ENCODE measurements at places on chromosomes 7 and 10.

- DNase-seq, result no peak
These were observed 65.2 kb downstream of the DIP2C start for GRCh38 chr10:624312-624604.

DNA sequence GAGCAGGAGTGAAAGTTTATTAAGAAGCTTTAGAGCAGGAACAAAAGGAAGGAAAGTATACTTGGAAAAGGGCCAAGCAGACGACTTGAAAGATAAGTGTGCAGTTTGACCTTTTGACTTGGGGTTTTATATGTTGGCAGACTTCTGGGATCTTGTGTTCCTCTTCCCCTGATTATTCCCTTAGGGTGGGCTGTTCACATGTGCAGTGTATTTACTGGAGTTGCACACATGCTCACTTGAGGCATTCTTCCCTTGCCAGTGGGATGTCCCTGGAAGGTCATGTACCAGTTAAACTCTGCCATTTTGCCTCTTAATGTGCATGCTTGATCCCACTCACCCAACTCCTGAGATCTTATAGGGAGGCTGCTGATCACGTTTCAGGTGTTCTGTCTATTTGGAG is 23.4 kb upstream of the ARHGAP12 start:
- DNase-seq, result no peak

DNA sequence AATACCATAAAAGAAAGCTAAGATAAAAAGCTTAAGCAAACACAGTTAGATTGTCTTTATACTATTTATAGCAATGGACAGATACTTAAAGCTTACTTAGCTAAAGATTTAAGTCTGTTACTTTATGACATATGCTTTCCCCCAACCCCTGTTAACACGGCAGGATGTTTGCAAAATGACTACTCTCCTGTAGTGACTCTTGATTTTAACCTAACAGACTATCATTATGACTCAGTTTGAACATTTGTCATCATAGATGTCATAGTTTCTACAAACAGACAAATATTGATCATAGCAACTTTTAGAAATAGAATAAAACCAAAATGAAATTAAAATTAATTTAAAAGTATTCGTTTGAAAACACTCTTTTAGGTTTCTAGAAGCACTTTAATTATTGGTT is 7.8 kb upstream of the COMMD3 start:
- DNase-seq, result no peak

- no peak for DNase-seq
These were observed 107.1 kb upstream of the NRP1 start for GRCh38 chr10:33441561-33441960.
